ENCODE measurements at places on chromosomes 16 and 17. TPM values are rescaled to one million over a fixed set of nuclear protein-coding genes. Genes with fewer than 3 reads are reported as not detected.
A peak's percentile ranks its signal among the peaks of the same experiment; 100 is the strongest.

The RNF222 gene
- total RNA-seq: 0.21 TPM

The SOST gene
- not detected for total RNA-seq

The CMC2 gene
- 144 TPM for total RNA-seq

The CSH1 gene
- 8.3 TPM for total RNA-seq

The UMOD gene
- total RNA-seq: not detected

The UNC45B gene
- not detected for total RNA-seq

- DNase-seq: no peak
Measured at GRCh38 chr17:69525920-69526841, 111.7 kb downstream of the MAP2K6 start.

DNA sequence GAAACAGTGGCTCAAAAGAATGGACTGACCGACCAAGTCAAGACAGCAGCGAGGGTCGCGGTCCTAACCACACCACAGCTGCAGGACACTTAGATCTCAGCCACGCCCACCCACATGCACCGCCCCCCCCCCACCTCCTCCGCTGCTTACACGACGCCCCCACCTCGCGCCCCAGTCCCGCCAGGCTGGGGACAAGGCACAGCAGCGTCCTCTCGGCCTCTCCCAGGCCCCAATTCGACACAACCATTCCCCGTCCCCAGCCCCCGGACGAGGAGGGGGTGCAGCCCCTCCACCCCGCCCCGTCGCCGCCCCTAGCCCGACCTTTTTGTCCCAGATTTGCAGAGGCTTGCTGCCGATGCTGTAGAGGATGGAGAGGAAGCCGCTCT, 477 bp downstream of the CFAP20 start:
- DNase-seq: peak; percentile 29

GRCh38 chr16:3459401-3460090, 16.1 kb downstream of the NAA60 start:
- DNase-seq: peak; percentile 33

GRCh38 chr17:67180275-67180674, 64.7 kb downstream of the HELZ start:
- no peak for DNase-seq

- DNase-seq: no peak
Measured at GRCh38 chr17:40247926-40248495, 28.9 kb downstream of the WIPF2 start.

DNA sequence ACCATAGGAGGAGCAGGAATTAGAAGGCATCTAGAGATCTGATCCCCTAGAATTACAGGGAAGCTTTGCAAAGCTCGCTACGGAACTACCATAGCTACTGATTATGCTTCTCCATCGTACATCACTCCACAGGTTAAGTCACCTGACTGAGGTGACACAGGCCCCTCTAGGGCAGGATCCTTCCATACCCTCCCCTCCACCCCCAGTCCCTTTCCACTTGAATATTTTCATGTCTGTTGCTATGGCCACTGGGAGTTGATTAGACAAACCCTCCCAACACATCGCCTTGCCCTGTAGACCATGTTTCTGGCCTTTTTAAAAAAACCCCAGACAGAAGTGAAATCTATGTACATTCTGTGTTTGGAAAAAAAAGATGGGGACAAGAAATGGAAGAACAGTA, 287.1 kb downstream of the SOX9 start:
- no peak for DNase-seq

DNA sequence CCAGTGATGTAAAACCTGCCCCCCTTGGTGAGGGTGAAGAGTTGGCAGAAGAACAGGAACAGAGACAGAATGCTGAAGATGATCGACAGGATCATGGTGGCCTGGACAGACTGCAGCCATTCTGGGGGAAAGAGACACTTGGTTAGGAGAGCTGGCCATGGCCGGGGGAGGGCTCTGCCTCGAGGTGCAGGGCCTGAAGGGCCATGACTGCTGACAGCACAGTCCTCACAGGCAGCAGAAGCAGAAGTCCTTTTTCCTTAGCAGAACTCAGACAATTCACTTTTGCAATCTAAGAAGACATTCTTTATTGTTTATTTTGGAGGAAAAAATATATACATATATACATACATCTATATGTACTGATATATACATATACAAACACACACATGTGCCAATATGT, 25.6 kb downstream of the PMP22 start:
- no peak for DNase-seq

GRCh38 chr17:74542727-74543383, 3.1 kb downstream of the CD300C start:
- no peak for DNase-seq

- DNase-seq: no peak
Measured at GRCh38 chr16:1475552-1476114, 805 bp upstream of the CLCN7 start.

DNA sequence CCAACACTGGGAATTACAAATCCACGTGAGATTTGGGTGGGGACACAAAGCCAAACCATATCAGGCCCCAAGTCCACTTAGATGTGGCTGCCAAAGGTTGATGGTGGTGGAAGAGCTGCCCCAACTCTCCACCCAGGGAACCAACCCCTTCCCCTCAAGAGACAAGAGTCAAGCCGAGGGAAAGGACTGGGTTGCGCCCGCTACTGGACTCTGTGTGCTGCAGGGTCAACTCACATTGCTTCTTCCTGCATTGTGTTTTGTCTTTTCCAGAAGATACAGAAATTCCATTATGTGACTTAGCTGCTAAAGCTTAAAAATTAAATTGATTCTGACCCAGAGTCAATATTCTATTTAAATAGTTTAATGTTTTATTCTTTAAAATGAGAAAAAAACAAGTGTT, 58.5 kb downstream of the ADAMTS18 start:
- DNase-seq: peak; percentile 41

DNA sequence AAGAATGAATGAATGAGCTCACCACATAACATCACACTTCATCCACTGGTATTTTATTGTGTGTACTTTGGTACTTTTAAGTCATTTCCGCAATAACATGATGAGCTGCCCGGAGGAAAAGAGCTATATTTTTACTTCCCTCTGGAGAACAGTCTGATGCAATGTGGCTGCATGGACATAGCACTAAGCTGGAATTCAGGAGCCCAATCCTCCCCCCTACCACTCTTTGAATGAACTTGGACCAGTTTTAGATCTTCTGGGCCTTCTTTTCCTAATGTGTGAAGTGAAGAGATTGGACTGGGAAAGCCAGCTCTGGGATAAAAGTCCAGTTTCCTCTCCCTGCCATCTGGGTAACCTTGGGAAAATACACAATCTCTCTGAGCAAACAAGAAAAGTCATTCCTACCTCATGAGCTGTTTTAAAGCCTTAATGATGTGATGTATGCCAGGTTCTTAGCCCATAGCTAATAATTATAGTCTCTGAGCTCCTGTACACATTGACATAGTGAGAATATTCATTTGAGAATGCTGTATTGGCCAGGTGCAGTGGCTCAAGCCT, 79.3 kb downstream of the ABCC12 start:
- DNase-seq: no peak

DNA sequence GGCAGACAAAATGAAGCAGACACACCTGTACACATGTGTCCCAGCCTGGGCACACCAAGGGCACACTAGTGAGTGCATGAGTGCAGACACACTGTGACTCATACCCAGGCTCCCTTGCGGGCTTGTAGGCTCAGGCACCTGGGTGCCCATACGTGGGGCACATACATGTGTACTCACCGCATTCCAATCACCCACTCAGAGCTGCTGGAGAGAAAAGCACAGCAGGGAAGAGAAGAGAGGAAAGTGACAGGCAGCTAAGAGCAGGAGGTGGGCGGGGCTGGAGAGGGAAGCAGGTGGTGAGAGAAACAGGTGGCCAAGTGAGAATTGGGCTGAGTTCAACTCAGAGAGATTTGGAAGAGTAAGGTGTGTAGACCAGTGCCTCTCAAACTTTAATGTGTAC, 54.0 kb downstream of the TMEM132E start:
- DNase-seq: no peak

GRCh38 chr16:54488729-54489128, 202.1 kb upstream of the IRX3 start:
- no peak for DNase-seq
